ENCODE measurements at places on chromosomes 5 and 9.

DNA sequence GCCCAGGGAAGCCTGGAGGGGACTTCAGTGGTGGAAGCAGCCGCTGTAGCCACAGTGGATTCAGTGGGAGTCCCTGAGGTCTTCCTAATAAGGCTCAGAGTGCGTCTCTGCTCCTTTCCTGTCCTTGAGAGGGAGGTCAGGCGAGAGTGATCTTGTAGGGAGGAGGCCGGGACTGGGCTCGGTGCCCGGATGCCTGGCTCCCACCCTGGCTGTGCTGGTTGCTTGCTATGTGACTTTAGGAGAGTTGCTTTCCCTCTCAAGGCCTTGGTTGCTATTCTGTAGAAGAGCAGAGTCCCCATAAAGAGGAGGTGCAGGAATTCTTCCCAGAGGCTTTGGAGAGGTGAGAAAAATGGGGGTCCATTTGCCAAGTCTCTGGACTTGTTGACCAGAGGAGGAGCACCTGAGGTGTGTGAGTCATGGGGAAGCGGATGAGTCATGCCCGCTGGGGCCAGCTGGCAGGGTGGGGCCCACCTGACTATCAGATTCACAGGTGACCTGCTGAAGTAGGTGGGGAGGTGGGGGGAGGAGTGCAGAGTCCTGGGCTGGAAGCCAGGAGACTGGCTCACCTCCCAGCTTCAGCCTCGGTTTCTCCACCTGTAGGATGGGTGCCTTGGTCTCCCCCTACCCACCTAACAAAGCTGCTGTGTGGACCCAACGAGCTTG is 13.8 kb downstream of the GSN start:
- DNase-seq, result no peak

DNA sequence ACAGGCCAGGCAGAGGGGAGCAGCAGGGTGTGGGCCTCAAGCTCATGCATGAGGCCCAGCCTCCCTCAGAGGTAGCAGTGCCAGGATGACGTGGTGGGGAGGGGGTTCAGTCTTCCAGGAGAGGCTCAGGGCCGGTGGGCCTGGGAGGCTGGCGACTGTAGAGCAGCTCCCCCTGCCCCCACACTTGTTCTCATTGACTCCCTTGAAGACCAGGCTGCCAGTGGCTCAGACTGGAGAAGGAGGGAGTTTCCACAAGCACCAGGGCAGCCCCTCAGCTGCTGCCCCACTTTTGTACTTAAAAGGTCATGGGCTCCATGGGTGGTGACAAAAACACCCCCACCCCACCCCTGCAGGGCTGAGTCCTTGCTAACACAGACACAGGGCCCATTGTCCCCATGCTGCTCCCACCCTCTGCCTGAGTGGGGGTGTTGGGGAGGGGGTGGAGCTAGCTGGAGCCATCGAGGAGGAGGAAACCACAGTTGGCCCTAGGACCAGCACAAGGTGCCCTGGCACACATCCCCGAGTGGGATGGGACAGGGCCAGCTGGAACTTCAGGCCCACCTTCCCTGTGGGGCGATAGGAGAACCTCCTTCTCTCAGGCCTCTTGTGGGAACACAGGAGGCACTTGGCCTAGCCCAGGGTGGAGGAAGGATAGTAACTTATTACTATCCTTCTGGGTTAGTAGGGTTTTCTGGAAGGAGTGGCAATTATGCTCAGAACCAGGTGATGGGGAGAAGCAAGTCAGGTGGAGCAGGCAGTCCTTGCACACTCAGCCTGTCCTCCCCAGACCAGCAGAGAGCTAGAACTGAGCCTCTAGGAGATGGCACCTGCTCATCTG is 10.7 kb downstream of the PDLIM4 start:
- DNase-seq, result no peak

GRCh38 chr5:10009802-10010201 is 239.9 kb downstream of the ATPSCKMT start:
- no peak for DNase-seq

- no peak for DNase-seq
Measured at GRCh38 chr9:28260330-28260729, 687.0 kb upstream of the C9orf72 start.

GRCh38 chr9:82761027-82761426 is 301.9 kb downstream of the RASEF start:
- no peak for DNase-seq

DNA sequence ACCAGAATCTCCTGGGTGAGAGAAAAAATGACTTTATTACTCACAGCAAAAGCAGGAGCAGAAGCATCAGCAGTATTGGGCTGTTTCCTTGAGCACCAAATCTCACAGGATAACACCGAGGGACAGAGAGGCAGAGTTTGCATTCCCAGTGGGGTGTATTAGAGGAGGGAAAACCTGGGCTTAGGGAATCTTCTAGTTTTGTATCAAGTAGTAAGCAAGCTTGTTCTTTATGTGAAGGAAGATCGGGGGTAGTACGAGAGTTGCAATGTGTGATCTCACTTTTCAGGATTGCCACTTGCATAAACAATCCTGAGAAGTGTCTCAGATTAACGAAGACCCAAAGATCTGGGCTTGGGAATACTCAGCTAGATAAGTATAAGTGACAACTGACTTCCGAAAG is 1163.0 kb downstream of the TAF11L14 start:
- DNase-seq, result no peak

DNA sequence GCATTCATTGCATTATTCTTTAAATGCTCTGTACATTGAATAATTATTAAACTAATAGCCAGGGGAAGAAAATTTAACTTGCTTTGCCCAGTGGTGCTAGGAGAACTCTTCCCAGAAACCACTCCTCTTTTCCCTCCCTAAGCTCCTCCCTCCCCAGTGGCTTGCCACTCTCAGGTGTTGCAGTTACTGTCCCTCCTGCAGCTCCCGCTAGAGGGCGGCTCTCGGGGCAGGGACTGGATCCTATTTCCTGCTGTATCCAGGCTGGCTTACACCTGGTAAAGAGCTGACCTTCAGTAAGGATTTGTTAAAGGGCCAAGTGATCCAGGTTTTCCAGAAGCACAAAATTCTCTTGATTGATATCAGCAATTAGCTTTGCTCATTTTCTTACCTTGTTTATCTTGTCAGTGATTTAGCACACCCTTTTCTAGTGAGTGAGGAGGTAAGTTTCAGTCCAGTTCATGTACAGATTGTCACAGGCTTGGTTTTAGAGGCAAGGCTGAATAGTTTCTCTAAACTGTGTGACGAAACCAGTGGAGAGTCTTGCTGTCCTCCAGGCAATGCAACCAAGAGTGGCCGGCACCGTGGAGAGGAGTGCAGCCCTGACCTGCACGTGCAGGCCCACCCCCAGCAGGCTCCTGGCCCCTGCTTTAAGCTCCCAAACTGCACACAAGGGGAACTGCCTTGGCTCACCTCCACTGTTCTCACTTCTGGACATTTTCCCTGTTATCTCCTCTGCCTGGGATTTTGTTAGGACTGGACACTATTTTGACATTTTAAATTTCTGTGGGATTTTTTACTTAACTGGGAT is 423.8 kb downstream of the SPOCK1 start:
- no peak for DNase-seq

GRCh38 chr9:127223266-127223665 is 41.3 kb upstream of the GARNL3 start:
- no peak for DNase-seq

DNA sequence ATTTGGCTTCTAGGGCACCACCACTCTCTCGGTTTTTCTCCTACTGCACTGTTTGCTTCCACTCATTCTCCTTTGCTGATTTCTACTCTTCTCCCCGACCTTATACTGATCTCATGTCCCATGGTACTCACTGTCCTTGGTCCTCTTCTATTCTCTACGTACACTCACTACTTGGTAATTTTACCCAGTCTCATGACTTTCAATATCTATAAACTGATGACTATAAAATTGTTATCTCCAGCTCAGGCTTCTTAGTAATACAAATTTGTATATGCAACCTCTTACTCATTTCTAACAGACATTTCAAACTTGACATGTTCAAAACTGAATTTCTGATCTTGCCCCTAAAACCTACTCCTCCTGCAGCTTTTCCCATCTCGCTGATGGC is 4.1 kb downstream of the RAPGEF6 start:
- no peak for DNase-seq

- no peak for DNase-seq
Measured at GRCh38 chr5:38752622-38753021, 93.2 kb upstream of the OSMR start.

DNA sequence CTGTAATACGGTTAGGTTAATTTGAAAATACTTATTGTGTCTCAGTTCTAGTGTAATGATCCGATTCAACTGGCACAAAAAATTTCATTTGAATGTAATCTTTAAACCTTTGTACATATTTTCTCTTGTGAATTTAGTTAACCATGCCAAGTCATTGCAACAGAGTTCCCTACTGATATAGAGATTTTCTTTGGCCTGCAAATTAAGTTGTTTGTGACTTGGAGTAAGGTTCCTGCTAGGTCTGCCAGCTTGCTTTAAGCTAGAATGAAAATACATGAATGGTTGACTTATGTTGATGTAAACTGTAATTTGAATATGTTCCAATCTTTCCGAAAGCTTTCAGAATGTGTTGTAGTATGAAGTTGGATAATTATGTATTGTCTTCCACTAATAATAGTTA is 1004.1 kb upstream of the EDIL3 start:
- no peak for DNase-seq

- no peak for DNase-seq
Measured at GRCh38 chr5:131211669-131212068, 40.9 kb downstream of the LYRM7 start.

- DNase-seq, result no peak
Measured at GRCh38 chr5:118556792-118557191, 431.6 kb downstream of the DTWD2 start.

- DNase-seq, result no peak
Measured at GRCh38 chr5:3030511-3031165, 279.2 kb upstream of the IRX2 start.

GRCh38 chr5:17129093-17129849 is 88.2 kb upstream of the BASP1 start:
- no peak for DNase-seq

- DNase-seq, result no peak
Measured at GRCh38 chr9:137148242-137148641, 9.3 kb downstream of the GRIN1 start.

- DNase-seq, result no peak
Measured at GRCh38 chr9:130149654-130150286, 22.4 kb upstream of the NCS1 start.

DNA sequence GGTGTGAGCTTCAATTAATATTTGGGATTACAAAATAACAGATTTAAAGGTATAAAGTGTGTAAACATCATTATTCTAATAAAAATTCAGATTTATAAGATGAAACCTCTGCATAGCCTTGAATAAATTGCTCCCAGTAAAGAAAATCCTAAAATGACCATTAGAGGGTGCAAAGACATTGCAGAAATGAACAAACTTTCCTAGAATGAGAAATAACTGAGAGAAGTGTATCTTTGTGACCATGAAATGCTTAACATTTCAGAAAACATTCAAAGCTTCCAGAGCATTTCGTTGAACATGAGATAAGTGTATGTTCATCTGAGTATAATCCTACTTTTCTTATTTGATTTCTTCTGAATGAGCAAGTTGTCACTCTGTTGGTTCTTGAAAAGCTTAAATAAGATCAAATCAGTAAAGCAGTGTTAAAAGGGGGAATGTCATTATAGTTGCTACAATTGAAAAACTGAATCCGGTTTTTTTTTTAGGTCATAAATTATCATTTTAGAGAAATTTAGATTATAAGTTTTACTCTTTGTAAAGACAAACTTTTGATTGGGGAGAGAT is 24.7 kb upstream of the NUDT12 start:
- DNase-seq, result no peak

GRCh38 chr5:14445576-14446290 is 135.9 kb upstream of the OTULINL start:
- no peak for DNase-seq

DNA sequence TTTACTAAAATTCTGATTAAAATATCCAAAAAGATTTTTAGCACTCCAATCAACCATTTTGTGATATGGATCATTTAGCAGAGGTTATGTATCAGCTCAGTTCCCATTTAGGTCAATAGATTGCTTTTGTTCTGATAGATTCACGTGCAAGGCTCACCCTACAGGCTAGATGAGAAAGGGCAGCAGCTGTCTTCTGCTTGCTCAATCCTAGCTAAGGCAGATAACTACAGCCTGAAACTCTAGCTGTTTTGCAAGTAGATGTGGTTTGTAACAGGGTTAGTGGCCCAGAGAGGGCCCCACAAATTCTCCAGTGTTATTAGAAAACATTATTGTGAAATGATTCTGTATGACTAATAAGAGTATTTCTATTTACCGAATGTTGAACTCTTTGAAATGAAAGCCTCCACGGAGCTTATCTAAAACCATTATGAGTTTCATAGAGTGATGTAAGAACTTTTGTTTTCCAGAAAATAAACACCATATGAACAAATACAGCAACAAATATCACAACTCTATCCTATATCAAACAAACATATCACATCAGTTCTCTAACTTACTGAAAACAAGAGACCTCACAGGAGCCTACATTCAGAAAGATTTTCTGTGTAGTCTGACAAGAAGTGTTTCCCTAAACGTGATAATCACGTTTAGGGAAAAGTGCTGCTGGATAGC is 841.9 kb upstream of the ACO1 start:
- no peak for DNase-seq

DNA sequence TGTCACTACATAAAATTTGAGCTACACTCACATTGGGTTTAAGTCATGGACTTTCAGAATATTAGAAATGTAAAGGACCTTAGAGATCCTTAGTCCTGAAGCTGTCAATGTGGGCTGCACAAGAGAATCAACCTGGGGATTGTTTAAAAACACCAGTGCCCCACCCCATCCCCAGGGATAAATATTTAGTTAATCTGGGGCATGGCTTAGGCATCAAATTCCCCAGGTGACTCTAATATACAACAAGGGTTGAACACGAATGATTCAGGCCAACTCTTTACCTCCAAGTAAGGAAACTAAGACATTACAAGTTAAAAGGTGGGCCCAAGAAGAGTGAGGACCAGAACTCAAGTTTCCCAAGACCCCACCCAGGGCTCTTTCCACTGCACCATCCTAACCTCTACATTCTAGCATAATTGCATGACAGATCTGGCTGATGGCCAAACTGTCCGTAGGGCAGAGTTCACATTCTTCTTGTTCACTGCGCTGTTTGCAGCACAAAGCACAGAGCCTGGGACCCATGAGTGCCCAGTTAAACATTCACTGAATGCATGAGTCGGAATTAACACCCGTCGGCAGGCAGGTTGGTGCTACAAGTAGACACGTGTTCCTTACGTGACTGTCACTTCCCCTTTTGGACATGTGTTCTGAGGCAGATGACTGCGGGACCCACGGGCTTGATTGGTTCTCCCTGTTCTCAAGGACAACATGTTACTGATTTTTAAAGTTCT is 25.2 kb downstream of the CYFIP2 start:
- DNase-seq, result no peak

- no peak for DNase-seq
Measured at GRCh38 chr5:156896546-156896945, 46.5 kb downstream of the PPP1R2B start.

GRCh38 chr9:108972186-108972585 is 38.0 kb downstream of the ABITRAM start:
- DNase-seq, result no peak

GRCh38 chr9:116979456-116979855 is 292.4 kb downstream of the TRIM32 start:
- no peak for DNase-seq

DNA sequence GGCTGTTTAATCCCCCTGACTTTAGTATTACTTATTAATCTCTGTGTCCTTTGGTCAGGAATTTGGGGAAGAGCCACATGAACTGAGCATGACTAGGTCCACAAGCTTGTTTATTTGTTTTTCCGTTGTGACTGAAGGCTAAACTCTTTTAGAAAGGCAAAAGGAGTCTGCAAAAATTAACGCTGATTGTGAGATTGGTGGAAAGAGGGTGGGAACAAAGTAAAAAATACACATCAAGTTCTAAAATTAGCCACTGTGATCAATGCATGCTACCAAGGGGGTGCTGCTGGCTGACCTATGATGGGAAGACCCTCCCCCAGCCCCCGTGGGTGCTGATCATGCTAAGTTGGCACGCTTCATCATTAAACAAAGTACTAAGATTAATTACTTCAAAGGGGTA is 356.8 kb downstream of the ADGRV1 start:
- DNase-seq, result no peak

Measured in activated T-cell treated with anti-CD3 and anti-CD28 coated beads, Interleukin-2, amount 50 U/mL, for 4 hours (primary cell).